Heart right ventricle (tissue), 16 donors: ENCODE measurements at places on chromosomes 12 and 14.
A peak's percentile ranks its signal among the peaks of the same experiment; 100 is the strongest.

- no peak for DNase-seq
These were observed 250.0 kb upstream of the PLEKHG7 start for GRCh38 chr12:92452763-92453162.

- DNase-seq, result no peak
These were observed 4.9 kb downstream of the DUSP16 start for GRCh38 chr12:12557733-12558132.

DNA sequence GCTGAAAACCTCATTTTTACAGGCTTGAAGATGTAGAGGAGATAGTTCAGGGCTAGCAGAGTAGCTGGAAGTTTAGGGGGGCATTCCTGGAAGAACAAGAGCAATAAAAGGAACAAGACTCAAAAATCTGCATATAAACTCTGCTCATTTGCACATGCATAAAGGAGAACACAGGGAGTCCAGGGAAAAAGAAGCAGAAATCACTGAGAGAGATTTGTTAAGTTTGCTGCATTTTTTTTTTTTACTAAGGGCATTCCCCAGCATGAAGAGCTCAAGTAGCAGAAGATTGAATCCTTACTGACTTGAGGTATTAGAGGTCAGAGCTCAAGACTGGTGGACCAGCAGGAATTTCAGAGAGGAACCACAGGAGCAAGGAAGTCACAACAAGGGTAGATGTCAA is 28.2 kb upstream of the BCL11B start:
- DNase-seq, result no peak

DNA sequence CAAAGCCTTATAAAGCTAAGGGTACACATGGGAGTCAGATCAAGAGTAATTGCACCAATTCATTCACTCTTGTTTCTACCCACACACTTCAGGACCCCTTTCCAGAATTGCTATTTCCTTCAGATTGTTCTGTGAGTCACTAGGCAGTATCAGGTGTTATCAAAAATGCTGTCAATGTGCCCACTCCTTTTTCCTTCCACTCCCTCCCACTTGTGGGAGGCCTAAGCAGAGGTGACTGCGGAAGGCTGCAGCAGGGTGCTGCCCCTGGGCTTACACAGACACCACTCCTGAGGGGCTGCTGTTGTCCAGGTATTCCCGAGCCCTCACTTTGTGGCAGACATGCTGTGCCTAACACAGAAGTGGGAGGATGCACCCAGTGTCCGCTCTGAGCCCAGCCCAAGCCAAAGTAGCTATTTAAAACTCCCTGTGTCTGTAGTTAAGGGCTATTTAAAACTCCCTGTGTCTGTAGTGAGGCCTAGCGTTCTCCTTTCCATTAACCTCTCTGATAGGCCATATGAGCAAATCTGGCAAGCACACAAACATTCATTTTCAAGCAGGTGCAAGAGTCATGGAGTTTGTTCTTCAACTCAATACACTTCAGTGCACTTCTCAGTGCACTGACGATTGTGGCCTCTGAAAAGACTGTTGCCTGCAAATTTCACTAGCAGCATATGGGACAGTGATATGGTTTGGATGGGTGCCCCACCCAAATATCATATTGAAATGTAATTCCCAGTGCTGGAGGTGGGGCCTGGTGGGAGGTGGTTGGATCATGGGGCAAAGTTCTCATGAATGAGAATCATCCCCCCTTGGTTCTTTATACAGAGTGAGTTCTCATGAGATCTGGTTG is 117.8 kb downstream of the PHLDA1 start:
- peak; percentile 50 for DNase-seq

- DNase-seq, result no peak
These were observed 249.2 kb downstream of the NELL2 start for GRCh38 chr12:44626883-44627282.
